ENCODE measurements at places on chromosomes 7 and 10.

DNA sequence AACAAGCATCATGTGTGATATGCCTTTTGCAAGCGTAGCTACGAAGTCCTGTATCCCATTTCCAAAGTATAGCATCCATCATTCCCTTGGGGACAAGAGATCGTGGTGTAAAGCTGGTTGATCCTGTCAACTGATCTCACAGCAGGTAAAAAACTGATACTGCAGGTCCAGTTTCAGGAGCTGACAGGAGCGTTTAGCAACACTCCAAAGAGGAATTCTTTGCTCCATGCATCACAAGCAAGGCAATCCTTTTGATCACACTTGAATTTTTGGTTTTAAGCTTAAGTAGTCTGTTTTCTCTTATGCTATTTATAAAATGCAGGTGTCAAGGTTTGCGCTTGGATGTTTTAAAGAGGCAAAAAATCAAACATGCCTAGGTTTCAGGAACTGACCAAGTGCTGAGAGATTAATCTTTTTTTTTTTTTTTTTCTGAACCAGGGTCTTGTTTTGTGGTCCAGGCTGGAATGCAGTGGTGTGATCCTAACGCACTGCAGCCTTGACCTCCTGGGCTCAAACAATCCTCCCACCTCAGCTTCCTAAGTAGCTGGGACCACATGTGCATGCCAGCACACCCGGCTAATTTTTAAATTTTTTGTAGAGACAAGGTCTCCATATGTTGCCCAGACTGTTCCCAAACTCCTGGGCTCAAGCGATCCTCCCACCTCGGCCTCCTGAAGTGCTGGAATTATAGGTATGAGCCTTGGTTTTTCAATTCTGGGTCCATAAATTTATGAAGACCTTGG lies 1.8 kb upstream of the ZDHHC4 start:
- DNase-seq, result no peak

DNA sequence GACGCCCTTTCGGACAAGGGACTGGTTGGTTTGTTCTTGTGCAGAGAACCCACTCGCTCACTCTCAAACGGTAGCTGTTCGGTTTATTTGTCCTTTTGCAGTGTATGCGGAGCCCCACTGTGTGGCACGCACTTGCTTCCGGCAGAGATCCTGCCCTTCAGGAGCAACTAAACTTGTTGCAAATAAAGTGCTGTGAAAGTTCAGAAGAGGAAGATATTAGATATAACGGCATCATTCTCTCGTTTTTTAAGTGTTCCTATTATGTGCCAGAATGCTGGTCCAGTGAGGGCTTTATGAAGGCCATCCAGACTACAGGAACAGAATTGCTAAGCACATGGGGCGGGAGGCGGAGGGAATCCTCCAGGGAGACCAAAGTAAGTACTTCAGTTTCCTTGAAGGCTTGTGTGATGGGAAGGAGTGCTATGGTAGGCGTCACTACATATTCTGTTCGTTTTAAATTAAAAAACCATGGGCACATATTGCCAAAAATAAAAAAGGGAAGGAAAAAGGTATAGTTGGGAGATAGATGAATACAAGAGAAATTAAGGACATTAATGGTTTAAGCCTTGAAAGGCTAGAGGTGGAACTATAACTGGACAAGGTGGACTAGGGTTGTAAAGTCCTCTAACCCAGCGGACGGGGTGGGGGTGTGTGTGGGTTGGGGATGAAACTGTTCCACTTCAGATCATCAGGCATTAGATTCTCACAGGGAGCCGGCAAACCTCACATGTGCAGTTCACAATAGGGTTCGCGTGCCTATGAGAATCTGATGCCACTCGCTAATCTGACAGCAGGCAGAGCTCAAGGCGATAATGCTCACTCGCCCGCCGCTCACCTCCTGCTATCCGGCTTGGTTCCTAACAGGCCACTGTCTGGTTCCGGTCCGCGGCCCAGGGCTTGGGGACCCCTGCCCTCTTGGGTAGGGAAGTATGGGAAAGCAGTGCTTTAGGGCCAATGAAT lies 704 bp upstream of the ERLIN1 start:
- DNase-seq, result peak; percentile 8

DNA sequence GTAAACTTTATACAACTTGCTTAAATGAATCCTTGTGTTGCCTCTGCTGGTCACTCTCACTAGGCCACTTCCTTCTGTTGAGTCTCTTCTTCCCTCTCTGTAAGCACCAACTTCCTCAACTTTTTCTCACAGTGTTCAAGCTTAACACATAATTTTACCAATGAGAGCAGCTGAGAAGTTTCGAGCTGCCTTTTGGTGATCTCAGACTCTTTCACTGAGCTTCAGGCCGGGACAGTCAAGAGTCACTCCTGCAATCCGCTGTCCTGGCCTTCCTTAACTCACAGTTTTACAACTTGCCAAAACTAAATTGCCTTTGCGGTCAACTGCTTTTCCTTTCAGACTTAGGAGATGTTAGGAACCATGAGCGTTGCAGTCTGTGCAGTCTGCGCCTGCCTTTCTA lies 47.4 kb downstream of the PRPF18 start:
- no peak for DNase-seq

DNA sequence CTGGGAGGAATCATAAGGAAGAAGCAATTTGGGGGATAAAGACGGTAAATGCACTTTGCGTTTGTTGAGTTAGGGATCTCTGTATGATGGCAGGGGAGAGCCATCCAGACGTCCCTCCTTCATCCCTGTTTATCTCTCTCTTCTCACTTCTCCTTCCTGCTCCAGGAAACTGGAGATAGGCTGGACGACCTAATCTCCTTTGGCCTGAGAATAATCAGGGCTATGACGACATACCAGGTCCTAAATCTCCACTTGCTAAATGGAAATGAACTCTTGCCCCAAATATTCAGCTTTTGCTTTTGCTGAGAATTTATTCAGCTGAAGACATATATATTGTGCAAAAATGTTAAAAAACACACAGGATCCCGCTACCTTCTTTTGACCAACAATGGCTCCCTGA lies 182.9 kb upstream of the INHBA start:
- no peak for DNase-seq

DNA sequence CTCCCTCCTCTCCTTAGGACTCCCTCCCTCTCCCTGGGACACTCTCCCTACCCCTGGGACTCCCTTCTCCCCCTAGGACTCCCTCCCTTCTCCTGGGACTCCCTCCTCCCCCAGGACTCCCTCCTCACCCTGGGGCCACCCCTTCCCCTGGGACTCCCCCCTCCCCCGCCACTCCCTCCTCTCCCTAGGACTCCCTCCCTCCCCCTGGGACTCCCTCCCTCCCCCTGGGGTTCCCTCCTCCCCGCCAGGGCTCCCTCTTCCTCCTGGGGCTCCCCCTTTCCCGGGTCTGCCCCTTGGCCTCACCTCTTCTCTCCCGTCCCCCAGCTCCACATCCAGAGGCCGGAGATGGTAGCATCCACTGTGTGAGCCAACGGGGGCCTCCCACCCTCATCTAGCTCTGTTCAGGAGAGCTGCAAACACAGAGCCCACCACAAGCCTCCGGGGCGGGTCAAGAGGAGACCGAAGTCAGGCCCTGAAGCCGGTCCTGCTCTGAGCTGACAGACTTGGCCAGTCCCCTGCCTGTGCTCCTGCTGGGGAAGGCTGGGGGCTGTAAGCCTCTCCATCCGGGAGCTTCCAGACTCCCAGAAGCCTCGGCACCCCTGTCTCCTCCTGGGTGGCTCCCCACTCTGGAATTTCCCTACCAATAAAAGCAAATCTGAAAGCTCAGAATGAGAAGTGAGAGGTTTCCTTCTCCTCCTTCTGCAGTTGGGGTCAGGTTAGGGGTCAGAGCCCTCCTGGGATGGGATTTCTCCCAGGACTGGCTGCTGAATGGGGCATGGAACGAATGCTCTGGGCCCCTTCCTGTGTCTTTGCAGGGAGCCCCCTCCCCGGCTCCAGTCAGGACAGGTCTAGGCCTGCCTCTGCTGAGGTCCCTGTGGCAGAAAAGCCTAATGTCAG lies 1.4 kb upstream of the MUC17 start:
- no peak for DNase-seq

Data from activated CD8-positive, alpha-beta memory T cell treated with anti-CD3 and anti-CD28 coated beads for 48 hours (primary cell).